ENCODE measurements at places on chromosomes 4 and X.

- DNase-seq: no peak
Measured at GRCh38 chr4:148831945-148832344, 389.7 kb upstream of the NR3C2 start.

- DNase-seq: no peak
Measured at GRCh38 chr4:26346203-26346620, 25.4 kb downstream of the RBPJ start.

GRCh38 chr4:112766422-112766821 is 129.5 kb downstream of the LARP7 start:
- no peak for DNase-seq

- DNase-seq: no peak
Measured at GRCh38 chr4:113730467-113731216, 30.9 kb downstream of the CAMK2D start.

- peak; percentile 7 for DNase-seq
Measured at GRCh38 chrX:39772057-39772832, 325.5 kb downstream of the BCOR start.

DNA sequence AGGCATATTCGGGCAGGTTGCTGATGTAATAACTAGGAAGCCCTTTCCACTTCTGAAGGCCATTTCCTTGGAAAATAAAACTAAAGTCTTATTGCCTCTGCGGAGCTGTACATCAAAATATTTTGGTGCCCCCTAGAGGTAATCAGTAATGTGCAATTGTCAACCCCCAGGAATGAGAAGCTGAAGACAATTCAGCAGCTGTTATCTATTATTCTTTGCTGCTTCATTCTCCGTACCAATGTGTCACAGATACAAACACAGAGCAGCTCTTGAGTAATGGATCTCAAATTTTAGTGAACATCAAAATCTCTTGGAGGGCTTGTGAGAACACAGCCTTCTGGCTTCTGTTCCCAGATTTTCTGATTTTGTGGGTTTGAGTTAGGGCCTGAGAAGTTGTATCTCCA is 3.5 kb upstream of the SLIT2 start:
- no peak for DNase-seq

DNA sequence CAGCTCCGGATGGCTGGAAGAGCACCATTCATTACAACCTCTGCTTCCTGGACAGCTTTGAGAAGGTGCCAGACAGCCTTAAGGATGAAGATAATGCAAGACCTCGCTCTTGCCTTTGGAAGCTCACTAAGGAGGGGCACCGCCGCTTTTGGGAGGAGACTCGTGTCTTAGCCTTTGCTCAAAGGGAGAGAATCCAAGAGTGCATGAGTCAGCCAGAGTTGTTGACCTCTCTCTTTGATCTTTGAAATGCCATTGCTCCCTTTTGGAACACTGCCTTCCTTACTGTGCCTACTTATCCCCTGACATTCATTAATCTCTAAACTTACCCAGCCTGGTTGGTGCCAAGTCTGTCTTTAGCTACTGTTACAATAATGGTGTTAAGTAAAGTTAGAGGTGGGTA is 1.2 kb downstream of the FOXR2 start:
- DNase-seq: no peak

- no peak for DNase-seq
Measured at GRCh38 chr4:94603170-94603747, 151.5 kb downstream of the PDLIM5 start.
